Activated naive CD4-positive, alpha-beta T cell treated with Interleukin-2 at 50 U/mL for 16 hours (primary cell): ENCODE measurements at places on chromosomes 11 and 22.

GRCh38 chr22:44019846-44020245 is 4.3 kb upstream of the PARVB start:
- no peak for DNase-seq

GRCh38 chr11:116875194-116875593 is 37.8 kb upstream of the APOA1 start:
- no peak for DNase-seq

DNA sequence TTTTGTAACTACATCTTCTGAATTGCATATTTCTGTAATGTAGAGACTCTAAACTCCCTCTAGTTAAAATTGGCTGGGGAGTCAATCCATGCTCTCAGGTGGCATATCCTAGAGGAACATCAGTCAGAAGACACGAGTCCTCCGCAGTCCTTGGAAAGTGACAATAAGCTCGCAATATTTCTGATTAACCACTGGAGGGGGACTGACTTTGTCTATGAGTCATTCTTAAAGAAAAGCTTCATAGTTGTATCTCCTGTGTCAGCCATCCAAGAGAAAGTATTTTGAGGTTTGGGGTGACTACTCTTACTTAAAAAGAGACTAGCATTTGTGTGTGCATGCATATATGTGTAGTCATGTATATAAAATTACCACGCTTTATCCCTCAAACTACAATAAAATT is 60.2 kb downstream of the SLN start:
- DNase-seq: no peak

GRCh38 chr11:126879516-126879915 is 121.1 kb downstream of the KIRREL3 start:
- no peak for DNase-seq

GRCh38 chr11:62853279-62853965 is 14.0 kb upstream of the WDR74 start:
- peak; percentile 41 for DNase-seq

GRCh38 chr11:8356721-8357504 is 93.2 kb upstream of the LMO1 start:
- no peak for DNase-seq

- DNase-seq: no peak
Observed at GRCh38 chr11:8354622-8355415, 91.1 kb upstream of the LMO1 start.

DNA sequence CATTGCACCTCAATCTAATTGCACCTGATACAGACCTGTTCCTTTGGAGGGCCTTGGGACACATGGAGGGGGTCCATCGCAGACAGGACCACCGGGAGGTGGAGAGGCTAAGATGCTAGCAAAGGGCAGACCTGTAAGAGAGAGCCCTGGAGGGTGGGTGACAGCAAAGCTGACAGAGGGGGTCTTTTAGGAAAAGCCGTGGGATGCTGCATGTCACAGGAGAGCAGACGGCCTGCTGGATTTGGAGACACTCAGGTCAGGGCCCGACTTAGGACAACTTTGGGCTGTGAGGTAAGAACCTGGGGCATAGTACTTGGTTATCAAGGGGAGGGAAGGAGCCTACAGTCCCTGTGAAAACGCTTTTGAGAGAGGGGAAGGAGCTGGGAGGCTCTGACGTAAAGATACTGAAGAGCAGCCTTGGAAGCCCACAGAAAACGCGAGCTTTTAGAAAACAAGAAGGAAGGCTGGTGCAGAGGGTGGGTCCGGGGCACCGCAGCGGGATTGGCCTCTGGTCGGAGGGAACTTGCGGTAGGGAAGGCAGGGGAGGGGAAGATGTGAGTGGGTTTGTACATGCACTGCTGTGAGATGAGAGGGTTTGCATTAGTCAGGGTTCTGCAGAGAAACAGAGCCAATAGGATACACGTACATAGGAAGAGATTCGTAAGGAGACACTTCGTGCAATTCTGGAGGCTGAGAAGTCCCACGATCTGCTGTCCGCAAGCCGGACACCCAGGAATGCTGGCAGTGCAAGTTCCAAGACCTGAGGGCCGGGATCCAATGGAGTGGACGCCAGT is 868.5 kb downstream of the TBC1D22A start:
- no peak for DNase-seq

- DNase-seq: no peak
Observed at GRCh38 chr11:113019711-113020110, 58.5 kb downstream of the NCAM1 start.

DNA sequence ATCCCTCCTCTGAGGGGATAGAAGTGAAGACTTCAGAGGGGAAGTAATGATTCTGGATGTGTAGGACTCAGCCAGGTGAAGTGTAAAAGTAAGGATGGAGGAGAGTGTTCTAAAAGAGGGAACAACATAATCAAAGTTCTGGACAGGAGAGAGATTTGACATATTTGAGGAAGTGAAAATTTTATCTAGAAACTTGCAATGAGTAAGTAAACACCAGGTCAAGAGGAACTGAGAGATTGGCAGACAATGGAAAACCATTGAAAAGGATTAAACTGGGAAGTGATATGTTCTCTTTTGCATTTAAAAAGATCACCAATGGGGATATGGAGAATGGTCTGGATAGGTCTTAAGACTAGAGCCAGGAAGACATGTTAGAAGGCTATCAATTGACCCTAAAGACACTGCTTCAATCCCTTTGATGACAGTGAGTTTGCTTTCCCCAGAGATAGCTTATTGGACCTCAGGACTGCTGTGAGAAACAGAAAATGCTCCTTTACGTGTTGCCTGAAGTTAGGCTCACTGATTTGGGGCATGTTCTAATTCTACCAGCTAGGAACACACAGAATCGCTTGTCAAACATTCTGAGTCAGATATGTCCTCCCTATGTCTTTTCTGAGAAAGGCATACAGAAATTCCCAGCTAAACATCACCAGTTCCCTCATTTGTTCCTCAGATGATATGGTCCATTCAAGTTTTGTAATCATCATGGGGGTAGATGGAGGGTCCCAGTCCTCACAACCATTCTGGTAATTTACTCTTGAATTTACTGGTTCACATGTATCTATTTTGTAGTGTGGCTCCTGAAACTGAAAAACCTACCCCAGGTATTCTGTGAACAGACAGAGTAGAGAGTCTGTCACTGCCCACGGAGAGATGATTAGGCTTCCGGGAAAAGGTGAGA is 144.9 kb downstream of the MAML2 start:
- DNase-seq: no peak
